Esophagus muscularis mucosa (tissue), 4 donors: ENCODE measurements at places on chromosomes 16 and 17. TPM values are rescaled to one million over a fixed set of nuclear protein-coding genes. Genes with fewer than 3 reads are reported as not detected.

The VPS4A gene
- total RNA-seq: 44.9 TPM

The PYDC1 gene
- total RNA-seq: not detected

The MYH8 gene
- not detected for total RNA-seq

The TP53TG3 gene
- not detected for total RNA-seq

The LGALS9B gene
- not detected for total RNA-seq

The CDC6 gene
- total RNA-seq: 0.46 TPM

DNA sequence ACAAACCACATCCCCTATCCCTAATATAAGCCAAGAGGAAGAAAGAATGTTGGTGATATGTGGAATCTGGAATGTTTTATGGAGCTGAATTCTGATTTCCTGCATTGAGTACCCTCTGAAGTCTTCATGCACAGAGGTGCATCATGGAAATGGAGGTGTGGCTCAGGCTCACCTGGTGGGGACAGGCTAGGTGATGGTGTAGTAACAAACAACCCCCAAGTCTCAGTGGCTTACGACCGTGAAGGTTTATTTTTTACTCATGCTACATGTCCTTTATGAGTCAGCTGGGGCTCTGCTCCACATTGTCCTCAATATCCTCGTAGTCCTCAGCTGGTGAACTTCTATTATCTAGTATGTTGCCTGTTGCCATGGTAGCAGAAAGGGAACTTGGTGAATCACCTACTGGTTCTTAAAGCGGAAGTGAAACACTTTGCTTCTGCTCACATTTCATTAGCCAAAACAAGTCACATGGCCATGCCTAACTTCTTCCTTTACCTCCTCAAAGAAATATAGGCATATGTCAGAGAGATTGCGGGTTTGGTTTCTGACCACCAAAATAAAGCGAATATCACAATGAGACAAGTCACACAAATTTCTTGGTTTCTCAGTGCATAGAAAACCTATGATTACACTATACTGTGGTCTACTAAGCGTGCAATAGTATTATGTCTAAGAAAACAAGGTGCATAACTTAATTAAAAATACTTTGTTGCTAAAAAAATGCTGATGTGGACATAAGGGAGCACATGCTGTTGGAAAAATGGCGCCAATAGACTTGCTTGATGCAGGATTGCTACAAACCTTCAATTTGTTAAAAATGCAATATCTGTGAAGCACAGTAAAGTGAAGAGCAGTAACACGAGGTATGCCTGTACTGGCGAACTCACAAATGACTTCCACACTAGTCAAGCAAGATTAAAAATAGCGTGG, at the start of gene PMFBP1:
PMFBP1 (minus strand) TSS at position 51 of the 930 bp plus-strand sequence. CDS start 947 bp downstream, outside the sequence.
- no peak within 1 kb of the TSS for H3K4me3 ChIP-seq
- H3K27me3 ChIP-seq: no peaks in the 10 kb centered on the region
- H3K36me3 ChIP-seq: no peaks in the 10 kb centered on the region
- no peak for DNase-seq
- no peaks in the 10 kb centered on the region for H3K4me1 ChIP-seq

- H3K36me3 ChIP-seq: peaks cover 40% of the 10 kb centered on the region
- H3K27me3 ChIP-seq: no peaks in the 10 kb centered on the region
- no peaks in the 10 kb centered on the region for H3K4me1 ChIP-seq
- H3K27ac ChIP-seq: no peak overlapping the region
- no peak overlapping the region for H3K4me3 ChIP-seq
- no peak for DNase-seq
These were observed 7.5 kb downstream of the SCIMP start for GRCh38 chr17:5226940-5227878.

- H3K27ac ChIP-seq: no peak overlapping the region
- H3K36me3 ChIP-seq: no peaks in the 10 kb centered on the region
- no peak for DNase-seq
- H3K4me3 ChIP-seq: no peak overlapping the region
These were observed 11.5 kb upstream of the KRT38 start for GRCh38 chr17:41452281-41452680.

GRCh38 chr16:53042235-53042701, 10.4 kb downstream of the CHD9NB start:
- H3K4me1 ChIP-seq: peaks cover 37% of the 10 kb centered on the region
- no peaks in the 10 kb centered on the region for H3K36me3 ChIP-seq
- peak overlapping the region; percentile 29 for H3K27ac ChIP-seq
- DNase-seq: no peak
- H3K4me3 ChIP-seq: no peak overlapping the region

- H3K36me3 ChIP-seq: peaks cover 88% of the 10 kb centered on the region
- no peak for DNase-seq
- H3K27ac ChIP-seq: no peak overlapping the region
- H3K4me3 ChIP-seq: no peak overlapping the region
These were observed 26.0 kb downstream of the FCSK start for GRCh38 chr16:70480127-70481105.

GRCh38 chr16:68367030-68367429, 56.2 kb downstream of the PRMT7 start:
- no peaks in the 10 kb centered on the region for H3K27me3 ChIP-seq
- DNase-seq: no peak
- no peak overlapping the region for H3K4me3 ChIP-seq
- H3K27ac ChIP-seq: no peak overlapping the region
